ENCODE measurements at places on chromosomes 4 and X. TPM values are rescaled to one million over a fixed set of nuclear protein-coding genes. Genes with fewer than 3 reads are reported as not detected.

DNA sequence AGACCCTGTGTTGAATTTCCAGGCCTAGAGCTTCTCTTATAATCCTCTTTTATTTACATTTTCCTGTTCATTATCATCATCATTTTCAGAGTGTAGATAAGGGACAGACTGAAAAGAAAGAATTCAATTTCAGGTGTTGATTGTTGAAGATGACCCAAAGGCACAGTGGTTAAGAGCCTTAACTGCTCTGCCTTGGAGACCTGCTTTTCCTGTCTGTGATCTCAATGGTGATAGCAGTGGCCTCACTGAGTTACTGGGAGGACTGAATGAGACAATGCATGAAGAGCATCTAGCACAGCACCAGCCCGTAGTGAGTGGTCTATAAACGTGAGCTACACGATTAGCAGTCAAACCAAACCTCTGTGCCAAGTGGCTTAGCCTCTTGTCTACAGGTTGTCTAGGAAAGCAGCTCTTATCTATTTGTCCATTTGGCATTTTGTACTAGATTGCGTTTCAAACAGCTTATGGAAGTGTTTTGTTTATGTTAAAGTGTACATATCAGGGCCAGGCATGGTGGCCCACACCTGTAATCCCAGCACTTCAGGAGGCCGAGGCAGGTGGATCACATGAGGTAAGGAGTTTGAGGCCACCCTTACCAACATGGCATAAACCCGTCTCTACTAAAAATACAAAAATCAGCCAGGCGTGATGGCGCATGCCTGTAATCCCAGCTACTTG, 41.5 kb downstream of the SETD7 start:
- no peak overlapping the region for H3K4me3 ChIP-seq
- H3K27me3 ChIP-seq, result no peaks in the 10 kb centered on the region
- H3K36me3 ChIP-seq, result peaks cover 68% of the 10 kb centered on the region
- H3K4me1 ChIP-seq, result peaks cover 24% of the 10 kb centered on the region

DNA sequence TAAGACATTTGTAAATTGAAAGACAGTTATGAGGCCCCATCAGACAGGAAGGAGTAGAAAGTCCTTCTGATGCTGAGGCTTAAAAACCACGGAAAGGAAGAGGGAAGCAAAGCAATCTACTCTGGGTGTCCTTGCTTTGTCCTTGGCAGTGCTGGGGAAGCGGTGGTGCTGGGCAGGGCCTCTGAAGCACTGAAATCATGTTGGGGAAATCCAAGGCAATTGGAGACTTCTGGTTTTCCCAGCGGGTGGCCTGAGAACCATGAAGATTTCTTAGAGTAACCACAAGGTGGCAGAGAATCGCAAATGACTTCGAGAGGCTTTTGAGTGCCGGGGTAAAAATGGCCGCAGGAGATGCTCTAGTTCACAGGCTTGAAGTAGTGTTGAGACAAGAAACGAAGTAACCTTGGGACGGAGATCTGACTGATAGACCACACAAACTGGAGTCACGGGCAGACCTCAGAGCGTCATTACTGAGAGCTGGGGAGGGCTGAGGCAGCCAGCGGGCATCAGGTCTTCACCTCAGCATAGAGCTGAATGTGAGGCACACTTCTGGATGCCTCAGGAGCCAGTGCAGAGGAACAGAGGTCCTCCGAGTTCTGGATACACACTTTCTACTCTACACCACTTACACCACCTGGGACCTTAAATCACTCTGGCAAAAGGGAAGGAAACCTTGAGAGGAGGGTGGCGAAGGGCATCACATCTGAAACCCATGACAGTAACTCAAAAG, 130.7 kb upstream of the GPRIN3 start:
- no peak for DNase-seq
- no peak overlapping the region for H3K27ac ChIP-seq
- no peak overlapping the region for H3K4me3 ChIP-seq

DNA sequence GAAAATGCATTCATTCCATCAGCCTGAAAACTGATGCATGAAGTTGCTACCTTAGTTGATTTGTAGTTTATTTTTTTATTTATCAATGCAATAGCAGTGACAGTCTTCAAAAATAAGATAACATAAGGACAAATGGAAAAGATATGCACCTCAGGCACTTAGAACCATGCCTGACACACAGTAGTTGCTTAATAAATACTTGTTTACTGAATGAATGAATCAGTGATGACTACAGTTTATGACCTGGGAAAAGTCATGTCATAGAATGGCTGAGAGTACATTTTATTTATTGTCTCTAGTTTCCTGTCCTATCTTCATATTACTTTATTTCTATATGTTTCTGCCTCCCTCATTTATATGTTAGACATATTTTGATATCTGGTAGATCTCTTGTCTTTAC, 171.8 kb downstream of the TLL1 start:
- H3K4me1 ChIP-seq, result no peaks in the 10 kb centered on the region
- H3K36me3 ChIP-seq, result no peaks in the 10 kb centered on the region
- H3K4me3 ChIP-seq, result no peak overlapping the region
- no peaks in the 10 kb centered on the region for H3K27me3 ChIP-seq
- no peak for DNase-seq

DNA sequence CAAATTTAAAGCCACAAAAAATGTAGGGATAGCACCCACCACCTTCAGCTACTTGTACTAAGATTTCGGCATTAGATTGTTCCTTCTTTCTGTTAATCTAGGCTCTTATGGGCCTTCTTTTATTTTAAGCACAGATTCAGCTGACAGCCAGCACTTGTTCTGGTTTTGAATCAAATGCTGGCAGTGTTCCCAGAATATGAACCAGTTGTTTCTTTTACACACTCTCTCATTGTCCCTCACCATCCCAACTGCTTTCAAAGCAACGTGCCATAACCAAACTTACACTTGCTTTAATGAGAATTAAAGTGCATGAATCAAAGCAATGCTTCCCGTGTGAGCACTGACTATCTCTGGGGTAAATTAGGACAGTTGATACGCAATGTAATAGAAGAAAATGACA, 744.5 kb upstream of the FAM241A start:
- H3K27ac ChIP-seq, result peak overlapping the region; percentile 34
- H3K4me1 ChIP-seq, result peaks cover 42% of the 10 kb centered on the region
- no peak overlapping the region for H3K4me3 ChIP-seq
- H3K27me3 ChIP-seq, result no peaks in the 10 kb centered on the region

- H3K4me3 ChIP-seq, result peak within 1 kb of the TSS; percentile 77
- H3K4me1 ChIP-seq, result peaks cover 34% of the 10 kb centered on the region
- H3K27me3 ChIP-seq, result no peaks in the 10 kb centered on the region
- DNase-seq, result peak; percentile 67
- H3K36me3 ChIP-seq, result no peaks in the 10 kb centered on the region
These were observed at the start of gene FGF2 for GRCh38 chr4:122826553-122827257. Gene FGF2 (plus strand): TSS chr4:122826831. CDS start chr4:122827175, 344 bp downstream.

DNA sequence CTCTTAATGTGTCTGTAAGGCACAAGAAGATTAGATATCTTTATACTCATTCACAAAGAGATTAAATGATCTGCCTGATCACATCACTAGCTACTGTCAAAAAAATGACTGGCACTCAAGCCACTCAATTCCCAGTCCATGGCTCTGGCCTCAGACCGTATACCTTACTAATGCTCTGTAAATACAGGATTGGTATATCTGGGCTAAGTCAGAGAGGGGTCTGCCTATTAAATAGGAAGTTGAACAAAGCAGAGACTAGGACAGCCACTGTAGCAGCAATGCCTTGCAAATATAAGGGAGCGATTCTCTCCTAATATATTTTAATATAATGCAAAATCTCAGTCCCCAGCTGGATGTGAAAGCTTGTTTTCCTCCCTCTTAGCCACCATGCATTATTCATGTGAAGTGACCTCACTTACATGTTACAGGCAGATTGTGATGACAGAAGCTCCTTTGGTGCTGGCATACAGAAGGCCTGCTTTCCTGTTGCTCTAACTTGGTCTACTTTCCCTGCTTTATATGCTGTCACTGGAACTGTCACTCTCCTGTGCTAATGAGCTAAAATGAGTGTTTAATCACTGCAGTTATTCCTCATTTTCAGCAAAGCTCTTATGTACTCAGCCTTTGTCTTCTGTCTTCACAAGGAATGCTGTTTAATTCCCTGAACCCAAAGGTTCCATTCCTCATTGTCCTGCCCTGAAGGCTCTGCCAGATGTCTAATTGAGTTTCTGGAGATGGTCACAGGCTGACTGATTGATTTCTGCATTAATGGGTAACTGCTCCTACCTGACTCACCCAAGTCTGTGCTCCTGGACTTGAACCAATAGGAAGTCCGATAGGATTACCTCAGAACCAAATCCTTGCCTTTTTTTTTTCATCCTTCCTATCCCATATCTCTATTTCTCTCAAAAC, 578.2 kb downstream of the KLHL13 start:
- no peak overlapping the region for H3K4me3 ChIP-seq
- no peak for DNase-seq
- H3K27ac ChIP-seq, result no peak overlapping the region
- no peaks in the 10 kb centered on the region for H3K36me3 ChIP-seq
- H3K27me3 ChIP-seq, result no peaks in the 10 kb centered on the region

DNA sequence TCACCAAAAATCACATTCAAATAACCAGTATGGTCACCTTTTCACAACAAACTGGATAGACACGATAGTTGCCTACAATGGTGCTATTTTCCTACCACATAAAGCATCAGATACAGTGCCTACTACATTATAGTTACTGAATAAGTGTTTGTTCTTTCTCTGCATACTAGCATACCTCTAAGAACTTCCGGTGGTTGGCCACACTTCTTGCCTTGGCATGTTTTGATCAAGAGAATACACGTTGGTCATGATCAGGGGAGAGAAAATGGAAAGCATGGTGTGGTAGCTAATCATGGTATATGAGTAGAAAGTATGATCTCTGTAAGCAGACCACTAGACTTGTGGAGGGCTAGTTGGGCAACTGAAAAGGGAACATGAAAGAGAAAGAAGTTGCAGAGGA, 322.8 kb upstream of the DIAPH2 start:
- no peaks in the 10 kb centered on the region for H3K27me3 ChIP-seq
- no peaks in the 10 kb centered on the region for H3K36me3 ChIP-seq
- H3K27ac ChIP-seq, result no peak overlapping the region
- DNase-seq, result no peak
- no peaks in the 10 kb centered on the region for H3K4me1 ChIP-seq
- no peak overlapping the region for H3K4me3 ChIP-seq

DNA sequence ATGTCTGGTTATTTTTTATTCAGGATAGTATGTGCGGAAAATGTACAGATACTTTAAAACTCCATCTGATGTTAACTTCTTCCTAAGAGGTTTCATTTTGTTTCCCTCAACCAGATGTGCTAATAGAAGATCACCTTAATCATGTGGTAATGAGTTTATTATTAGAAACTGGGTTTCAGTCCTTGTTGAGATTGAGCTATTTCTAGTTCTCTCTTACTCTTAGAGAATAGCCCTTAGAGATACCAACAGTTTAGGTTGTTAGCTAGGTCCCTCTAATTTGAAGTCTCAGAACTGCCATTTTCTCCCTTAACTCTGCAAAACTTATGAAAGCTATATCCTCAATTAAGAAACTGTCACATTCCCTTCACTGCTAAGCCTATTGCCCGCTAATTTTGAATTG, 13.0 kb downstream of the FAM47A start:
- DNase-seq, result no peak
- H3K4me3 ChIP-seq, result no peak overlapping the region
- H3K36me3 ChIP-seq, result no peaks in the 10 kb centered on the region
- H3K4me1 ChIP-seq, result no peaks in the 10 kb centered on the region
- no peak overlapping the region for H3K27ac ChIP-seq

DNA sequence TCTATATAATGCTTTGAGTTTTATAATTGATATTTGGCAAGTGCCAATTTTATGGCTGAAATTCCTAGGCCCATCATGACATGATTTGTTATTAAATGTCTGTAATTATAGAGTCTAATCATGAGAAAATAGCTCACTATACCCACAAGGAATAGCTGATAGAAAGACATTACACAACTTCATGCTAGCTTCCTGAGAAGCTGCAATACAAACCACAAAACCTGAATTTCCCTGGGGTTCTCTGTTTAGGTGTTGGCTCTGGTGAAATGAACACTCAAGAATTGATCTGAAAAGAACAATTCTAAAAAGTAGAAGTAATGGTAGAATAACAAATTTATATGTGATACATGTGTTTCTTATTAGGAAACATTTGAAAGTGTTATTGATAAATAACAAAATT, 169.6 kb downstream of the GASK1B start:
- peaks cover 52% of the 10 kb centered on the region for H3K4me1 ChIP-seq
- no peak overlapping the region for H3K27ac ChIP-seq
- no peak for DNase-seq

DNA sequence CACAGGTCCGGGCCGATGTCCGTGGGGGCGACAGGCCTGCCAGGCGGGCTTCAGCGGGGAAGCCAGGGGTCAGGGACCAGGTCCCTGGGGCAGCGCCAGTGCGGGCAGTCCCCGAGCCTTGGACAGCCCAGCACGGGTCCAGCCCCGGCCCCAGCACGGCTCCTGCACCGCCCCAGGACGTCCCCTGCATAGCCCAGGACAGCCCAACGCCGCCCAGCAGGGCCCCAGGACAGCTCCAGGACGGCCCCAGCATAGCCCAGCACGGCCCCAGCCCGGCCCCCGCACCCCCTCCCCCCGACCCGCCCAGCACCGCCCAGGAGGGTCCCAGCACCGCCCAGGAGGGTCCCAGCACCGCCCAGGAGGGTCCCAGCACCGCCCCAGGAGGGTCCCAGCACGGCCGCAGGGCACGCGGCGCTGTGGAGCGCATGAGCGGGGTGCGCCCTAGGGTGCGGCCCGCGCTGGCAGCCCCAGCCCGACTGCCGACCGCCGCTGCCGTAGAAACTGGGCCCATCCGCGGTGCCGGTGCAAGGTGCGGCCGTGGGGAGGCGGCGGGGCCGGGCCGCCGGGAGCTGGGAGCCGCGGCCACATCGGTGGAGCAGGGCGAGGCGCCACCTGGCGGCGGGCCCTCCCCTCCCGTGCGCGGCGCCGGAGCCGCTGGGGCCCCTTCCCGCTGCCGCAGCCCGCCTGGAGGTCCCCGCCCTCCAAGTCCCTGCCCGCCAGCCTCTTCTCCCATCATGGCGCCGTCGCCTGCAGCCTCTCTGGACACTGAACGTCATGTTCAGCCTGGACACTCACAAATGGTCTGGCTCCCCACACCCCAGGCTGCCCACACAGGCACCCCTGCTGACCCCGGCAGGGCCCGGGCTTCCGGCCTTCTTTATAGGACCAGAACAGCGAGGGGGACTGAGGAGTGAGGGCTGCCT, 106.8 kb upstream of the NKX1-1 start:
- H3K27me3 ChIP-seq, result peaks cover 70% of the 10 kb centered on the region
- DNase-seq, result peak; percentile 30

- no peak overlapping the region for H3K4me3 ChIP-seq
- no peak for DNase-seq
- H3K4me1 ChIP-seq, result no peaks in the 10 kb centered on the region
- H3K36me3 ChIP-seq, result no peaks in the 10 kb centered on the region
- no peaks in the 10 kb centered on the region for H3K27me3 ChIP-seq
These were observed 155.6 kb downstream of the HNRNPD start for GRCh38 chr4:82217986-82218715.

SERPINA7 gene
- not detected for total RNA-seq

SLC16A2 gene
- total RNA-seq, result 6.1 TPM

PITX2 gene
- total RNA-seq, result not detected

TAF7L gene
- total RNA-seq, result 0.08 TPM

PRDM8 gene
- total RNA-seq, result 0.66 TPM

All from left ventricle myocardium inferior (tissue), 1 donor.